Spleen (tissue), 13 donors: ENCODE measurements at places on chromosomes 1 and 21. TPM values are rescaled to one million over a fixed set of nuclear protein-coding genes. Genes with fewer than 3 reads are reported as not detected.

The TMEM61 gene
- total RNA-seq = 0.44 TPM

DNA sequence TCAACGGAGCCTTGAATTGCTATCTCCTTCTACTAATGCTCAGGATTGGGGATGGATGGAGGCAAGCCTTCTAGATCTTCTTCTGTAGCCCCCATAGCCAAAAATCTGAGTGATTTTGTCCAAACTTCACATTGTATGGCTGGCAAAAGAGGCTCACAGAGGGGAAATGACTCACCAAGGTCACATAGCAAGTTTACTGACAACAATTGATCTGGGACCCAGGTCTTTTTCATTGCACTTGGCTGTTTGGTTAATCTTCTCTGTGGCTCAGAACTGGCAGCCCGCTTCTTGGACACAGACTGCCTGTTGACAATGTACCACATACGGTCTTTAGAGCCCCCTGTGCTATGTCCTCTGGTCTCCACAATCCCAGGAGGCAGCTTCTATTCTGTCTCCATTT lies 3.0 kb upstream of the LACTBL1 start:
- H3K4me3 ChIP-seq = no peak overlapping the region
- no peak overlapping the region for H3K27ac ChIP-seq
- peaks cover 4% of the 10 kb centered on the region for H3K4me1 ChIP-seq
- DNase-seq = no peak
- H3K36me3 ChIP-seq = no peaks in the 10 kb centered on the region
- peaks cover 16% of the 10 kb centered on the region for H3K27me3 ChIP-seq

GRCh38 chr1:6052543-6053205 lies 7.0 kb downstream of the KCNAB2 start:
- H3K4me1 ChIP-seq = peaks cover 1% of the 10 kb centered on the region
- no peak overlapping the region for H3K4me3 ChIP-seq
- H3K36me3 ChIP-seq = no peaks in the 10 kb centered on the region
- H3K27ac ChIP-seq = no peak overlapping the region

DNA sequence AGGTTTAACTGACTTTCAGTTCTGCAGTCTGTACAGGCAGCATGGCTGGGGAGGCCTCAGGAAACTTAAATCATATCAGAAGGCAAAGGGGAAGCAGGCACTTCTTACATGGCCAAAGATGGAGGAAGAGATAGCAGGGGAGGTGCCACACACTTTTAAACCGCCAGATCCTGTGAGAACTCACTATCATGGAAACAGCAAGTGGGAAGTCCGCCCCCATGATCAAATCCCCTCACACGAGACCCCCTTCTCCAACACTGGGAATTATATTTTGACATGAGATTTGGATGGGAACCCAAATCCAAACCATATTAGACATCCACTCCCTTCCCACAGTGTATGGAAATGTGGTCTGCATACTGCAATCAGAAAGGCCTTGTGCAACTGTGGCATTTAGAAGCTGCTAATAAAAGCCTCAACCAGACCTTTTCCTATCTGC lies 148.2 kb downstream of the FCRL5 start:
- no peak for DNase-seq
- peaks cover 18% of the 10 kb centered on the region for H3K4me1 ChIP-seq
- H3K27me3 ChIP-seq = no peaks in the 10 kb centered on the region
- no peaks in the 10 kb centered on the region for H3K36me3 ChIP-seq

DNA sequence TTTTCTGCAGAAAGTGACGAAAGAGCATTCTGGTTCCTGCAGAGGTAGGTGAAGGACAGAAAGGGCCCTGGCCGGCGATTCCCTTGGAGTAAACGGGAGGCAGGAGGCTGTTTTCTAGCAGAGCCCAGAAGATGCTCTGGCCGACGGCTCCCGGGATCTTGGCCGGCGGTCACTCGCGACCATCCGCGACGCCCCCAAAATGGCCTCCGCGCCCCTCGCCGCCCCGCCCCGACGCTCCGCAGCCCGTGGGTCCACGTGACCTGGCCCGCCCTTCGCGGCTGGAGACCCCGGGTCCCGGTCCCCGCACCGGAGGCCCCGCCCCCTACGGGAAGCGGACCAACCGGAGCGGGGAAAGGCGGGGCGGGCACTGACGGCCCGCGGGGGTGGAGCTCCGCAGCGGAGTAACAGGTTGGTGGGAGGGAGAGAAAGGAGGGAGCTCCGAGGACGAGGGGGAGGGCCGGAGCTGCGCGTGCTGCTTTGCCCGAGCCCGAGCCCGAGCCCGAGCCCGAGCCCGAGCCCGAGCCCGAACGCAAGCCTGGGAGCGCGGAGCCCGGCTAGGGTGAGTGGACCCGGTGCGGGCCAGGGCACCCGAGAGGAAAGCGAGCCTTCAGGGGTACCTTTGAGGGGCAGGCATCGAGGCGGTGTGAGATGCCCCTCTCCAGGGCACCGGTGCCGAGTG lies at the start of gene CGN:
Gene CGN, plus strand, starts transcription at position 431 of the 679 bp plus-strand sequence. CDS start 7,133 bp downstream, outside the sequence.
- no peaks in the 10 kb centered on the region for H3K36me3 ChIP-seq
- H3K4me3 ChIP-seq = peak within 1 kb of the TSS; percentile 90
- peaks cover 36% of the 10 kb centered on the region for H3K4me1 ChIP-seq
- peak; percentile 95 for DNase-seq
- peak within 1 kb of the TSS; percentile 45 for H3K27ac ChIP-seq
- peaks cover 22% of the 10 kb centered on the region for H3K27me3 ChIP-seq
